ENCODE measurements at places on chromosomes 5 and 9. TPM values are rescaled to one million over a fixed set of nuclear protein-coding genes. Genes with fewer than 3 reads are reported as not detected.

GRCh38 chr9:19934301-19934871 lies 145.5 kb upstream of the SLC24A2 start:
- no peak for DNase-seq

Gene PCDHB8
- total RNA-seq, result 8.6 TPM

DNA sequence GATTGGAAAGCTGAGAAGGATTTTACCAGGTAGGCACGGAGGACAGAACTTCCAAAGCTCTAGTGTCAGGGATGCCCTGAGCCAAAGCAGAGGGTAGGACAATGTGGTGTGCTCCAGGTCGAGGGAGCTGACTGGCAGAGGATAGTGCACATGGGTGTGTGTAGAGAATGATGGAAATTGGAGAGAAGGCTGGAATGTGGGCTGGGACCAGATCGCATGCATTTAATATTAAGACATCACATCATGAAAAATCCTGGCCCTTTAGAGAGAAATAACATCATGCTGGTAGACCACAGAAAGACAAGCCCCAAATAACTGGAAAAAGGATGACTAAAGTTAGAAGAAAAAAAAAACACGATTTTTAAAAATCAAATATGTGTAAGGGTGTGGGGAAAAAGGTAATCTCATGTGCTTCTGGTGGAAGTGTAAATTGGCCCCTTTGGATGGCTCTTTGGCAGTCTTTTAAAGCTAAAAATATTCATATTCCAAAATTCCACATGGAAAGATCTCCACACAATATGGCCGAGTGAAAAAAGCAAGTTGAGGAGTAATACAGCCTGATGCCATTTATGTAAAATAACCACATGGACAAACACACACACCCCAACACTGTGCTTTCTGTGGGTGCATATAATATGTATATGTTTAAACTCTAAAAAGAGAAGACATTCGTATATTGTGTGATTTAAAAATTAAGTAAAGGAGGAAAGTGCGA lies 67.0 kb upstream of the TGFBR1 start:
- DNase-seq, result no peak

GRCh38 chr9:4739587-4740387 lies 1.2 kb downstream of the AK3 start:
- no peak for DNase-seq

- DNase-seq, result no peak
These were observed 139.6 kb downstream of the CMYA5 start for GRCh38 chr5:79829260-79829659.

DNA sequence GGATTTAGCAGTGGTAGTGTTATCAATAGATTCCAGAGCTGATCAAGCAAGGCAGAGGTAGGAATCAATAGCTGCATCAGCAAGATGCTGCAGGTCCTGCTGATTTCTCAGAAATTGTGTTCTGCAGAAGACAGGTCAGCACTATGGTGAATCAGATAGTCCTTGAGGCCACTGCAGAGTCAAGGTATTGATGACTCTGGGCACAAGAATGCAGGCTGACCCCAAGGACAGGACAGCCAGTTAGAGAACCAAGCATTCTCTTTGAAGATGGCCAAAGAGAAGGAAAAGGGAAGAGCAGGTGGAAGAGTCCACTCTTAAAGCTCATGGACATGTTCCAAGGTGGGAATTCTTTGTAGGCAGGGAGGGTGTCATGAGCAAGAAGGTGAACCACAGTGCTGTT lies 28.0 kb downstream of the PRUNE2 start:
- DNase-seq, result no peak

Gene PDE6A
- not detected for total RNA-seq

- no peak for DNase-seq
These were observed 305.4 kb upstream of the KIF2A start for GRCh38 chr5:62000646-62001045.

- peak; percentile 25 for DNase-seq
These were observed 1.1 kb downstream of the KIF2A start for GRCh38 chr5:62306896-62307689.

Gene SPINK7
- total RNA-seq, result not detected

DNA sequence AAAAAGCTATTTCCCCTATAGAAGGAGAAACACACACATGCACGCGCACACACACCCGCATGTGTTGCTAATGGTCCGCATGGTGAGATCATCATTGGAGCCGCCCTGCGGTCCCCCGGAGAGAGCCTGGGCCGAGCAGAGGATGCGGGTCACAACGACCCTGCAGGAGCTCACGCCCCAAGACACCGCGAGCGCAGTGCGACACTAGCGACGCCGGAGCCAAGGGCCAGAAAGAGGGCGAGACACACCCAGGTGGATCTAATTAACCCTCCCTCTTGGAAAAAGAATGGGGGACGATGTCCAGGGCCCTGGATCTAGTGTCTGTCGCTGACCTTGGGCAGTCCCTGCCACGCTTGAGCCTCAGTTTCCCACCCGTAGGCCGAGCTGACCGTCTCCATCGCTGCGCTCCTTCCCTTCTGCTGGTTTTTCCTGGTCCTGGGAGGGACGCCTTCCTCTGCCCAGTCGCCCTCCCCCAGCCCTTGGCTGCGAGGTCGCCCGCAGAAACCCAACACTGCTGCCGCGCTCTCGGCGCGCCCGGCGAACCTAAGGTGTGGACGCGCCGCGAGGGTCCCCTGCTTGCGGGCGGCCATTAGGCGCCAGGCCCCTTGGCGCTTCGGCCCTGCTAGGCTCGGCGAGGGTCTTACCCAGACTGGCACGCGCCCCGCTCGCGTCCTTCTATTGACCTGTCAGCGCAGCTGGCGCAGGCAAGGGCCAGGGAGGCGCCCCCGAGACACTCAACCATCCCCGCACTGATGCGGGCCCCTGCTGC lies 47.5 kb upstream of the RNF20 start:
- DNase-seq, result peak; percentile 54

GRCh38 chr5:147925020-147925419 lies 18.7 kb upstream of the C5orf46 start:
- no peak for DNase-seq

Gene IGIP
- total RNA-seq, result 11.9 TPM

Gene ORM2
- not detected for total RNA-seq

DNA sequence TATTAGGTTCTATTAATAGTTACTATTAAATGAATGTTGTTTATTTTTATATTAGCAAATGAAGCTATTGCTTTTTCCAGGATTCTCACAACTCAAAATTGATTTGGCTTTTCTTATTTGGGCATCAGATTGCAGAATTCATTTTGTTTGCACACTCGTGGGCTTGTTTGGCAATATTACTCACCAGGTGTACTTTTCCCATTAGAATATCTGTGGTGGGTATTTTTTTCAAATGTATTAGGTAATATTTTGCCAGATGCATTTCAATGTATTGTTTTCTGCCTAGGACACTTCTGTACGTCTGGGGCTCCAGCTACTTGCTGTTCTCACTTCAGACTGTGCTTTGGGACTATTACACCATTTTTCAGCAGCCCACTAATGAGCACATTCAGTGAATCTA lies 108.0 kb upstream of the GHR start:
- no peak for DNase-seq

GRCh38 chr9:134316449-134317160 lies 9.7 kb upstream of the RXRA start:
- DNase-seq, result no peak

GRCh38 chr5:71770381-71770780 lies 51.3 kb downstream of the CARTPT start:
- no peak for DNase-seq

Gene FXN
- total RNA-seq, result 1.1 TPM

Gene MLLT3
- total RNA-seq, result 152 TPM

Gene NAIP
- total RNA-seq, result 15.9 TPM

- no peak for DNase-seq
These were observed 24.3 kb upstream of the TRIM32 start for GRCh38 chr9:116662646-116663310.

DNA sequence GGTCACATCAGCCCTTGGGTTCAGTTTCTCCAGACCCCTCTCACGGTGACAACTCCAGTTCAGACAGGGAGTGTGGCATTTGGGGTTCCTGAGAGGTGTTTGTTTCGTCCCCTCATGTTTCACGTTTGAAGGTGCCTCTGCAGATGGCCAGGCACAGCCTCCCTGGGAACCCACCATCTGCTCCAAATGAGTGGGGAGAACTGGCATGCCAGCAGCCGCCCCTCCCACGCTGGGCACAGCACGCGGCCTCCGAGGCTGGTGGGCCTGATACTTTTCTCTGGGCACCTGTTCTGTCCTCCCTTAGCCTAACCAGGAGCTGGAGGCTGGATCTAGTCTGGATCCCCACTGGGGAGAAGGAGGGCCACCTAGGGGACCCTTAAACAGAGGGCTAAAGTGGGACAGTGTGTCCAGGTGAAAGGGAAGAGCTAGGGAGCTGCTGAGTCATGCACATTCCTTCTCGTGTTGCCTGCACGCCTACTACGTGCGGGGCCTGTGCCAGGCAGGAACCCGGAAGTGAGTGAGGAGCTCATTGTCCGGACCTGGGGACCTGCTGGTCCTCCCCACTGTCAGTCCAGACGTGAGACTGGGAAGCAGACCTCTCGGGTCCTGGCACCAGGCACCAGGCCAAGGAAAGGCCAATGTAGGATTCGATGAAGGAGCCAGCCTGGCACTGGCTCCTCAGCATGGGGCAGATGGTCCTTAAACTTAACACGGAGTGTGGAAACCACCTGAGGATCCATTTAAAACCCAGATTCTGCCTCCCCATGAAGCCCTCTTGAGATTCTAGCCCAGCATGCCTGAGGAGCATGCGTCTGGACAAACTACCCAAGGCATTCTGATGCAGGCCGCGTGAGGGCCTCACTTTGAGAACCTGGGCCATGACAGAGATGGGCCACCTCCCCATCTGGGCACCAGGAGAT lies 11.7 kb downstream of the DNM1 start:
- peak; percentile 52 for DNase-seq

DNA sequence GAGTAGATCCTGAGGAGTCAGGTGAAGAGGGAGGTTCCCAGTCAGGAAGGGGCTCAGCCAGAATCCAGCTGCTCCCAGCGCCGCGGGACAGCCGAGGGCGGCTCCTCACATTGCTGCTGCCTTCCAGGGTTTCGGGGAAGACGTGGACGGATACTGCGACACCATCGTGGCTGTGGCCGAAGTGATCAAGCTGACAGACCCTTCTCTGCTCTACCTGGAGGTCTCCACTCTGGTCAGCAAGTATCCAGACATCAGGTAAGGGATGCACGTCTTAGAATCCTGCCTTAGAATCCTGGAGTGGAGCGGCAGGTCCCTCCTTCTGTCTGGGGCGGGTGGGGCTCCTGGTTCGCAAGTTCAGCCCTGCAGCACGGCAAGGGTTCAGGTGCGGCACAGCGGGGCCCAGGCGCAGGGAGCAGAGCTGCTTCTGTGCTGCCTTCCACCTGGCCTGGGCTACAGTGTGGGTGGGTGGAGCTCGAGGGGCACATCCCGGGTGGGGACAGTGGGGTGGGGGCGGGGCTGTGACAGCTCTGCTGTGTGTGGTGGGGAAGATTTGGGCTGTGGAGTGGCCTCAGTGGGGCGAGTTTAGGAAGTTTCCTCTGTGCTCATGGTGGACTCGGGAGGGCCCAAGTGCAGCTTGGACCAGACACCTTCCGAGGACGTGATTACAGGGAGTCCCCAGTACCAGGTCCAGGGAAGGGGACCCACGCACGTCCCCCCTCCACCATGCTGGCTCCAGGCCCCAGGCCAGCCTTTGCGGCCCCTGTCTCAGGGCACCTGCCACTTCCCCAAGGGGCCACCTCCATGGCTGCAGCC lies 22.8 kb downstream of the EXOC3 start:
- no peak for DNase-seq

DNA sequence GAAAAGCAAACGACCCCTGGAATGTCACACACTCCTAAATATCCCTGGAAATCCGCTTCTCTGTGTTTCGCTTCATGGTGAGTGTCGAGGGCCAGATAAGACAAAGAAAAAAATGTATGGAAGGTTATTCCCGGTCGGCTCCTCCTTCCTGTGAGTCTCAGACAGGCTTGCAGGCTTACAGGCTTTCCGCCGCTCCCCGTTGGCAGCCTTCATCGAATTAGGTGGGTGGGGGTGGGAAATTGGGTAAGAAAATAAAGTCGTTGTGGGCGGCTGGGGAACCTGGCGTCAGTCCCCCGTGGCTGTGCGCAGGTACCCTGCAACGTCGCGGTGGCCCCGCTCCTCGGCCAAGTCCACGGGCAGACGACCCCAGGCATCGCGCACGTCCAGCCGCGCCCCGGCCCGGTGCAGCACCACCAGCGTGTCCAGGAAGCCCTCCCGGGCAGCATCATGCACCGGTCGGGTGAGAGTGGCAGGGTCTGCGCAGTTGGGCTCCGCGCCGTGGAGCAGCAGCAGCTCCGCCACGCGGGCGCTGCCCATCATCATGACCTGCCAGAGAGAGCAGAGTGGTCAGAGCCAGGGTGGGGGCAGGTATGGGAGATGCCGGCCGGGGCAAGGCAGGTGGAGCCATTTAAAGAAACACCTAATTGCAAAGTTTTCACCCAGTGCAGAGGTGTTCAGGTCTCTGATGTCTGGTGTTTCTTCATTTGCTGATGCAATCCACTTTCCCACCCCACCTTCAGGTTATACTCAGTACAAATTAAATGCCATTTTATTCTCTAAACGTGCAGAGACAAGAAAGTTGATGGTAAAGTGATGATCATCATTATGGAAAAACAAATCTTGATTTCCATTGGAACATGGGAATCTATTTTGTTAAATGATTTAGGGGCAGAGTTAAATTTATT lies 3.2 kb downstream of the CDKN2B start:
- DNase-seq, result no peak

Gene C5orf34
- 4.4 TPM for total RNA-seq

- DNase-seq, result no peak
These were observed 1.1 kb downstream of the BAG1 start for GRCh38 chr9:33263131-33264002.

Gene TMEM267
- 14.0 TPM for total RNA-seq

Gene OR13C4
- not detected for total RNA-seq

DNA sequence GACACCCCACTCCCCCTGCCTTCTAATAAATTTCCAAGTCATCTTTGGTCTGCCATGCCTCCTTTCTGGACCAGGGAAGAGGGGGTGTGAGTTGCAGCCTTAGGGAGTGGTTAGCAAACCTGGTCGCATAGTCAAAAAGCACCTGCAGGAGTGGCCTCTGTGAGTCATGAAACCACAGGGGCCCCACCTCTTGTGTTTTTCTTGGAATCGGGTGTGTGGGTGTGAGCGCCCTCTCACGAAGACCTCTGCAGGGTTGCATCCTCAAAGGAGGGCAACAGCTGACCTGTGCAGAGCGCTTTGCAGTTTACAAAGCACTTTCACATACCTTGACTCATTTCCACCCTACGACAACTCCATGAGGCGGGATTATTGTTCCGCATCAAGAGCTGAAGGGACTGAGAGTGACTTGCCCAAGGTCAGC lies 36.8 kb upstream of the TEX48 start:
- no peak for DNase-seq

- no peak for DNase-seq
These were observed 18.3 kb downstream of the UGCG start for GRCh38 chr9:111914749-111915424.
